ENCODE measurements at places on chromosomes 12 and 14.
A peak's percentile ranks its signal among the peaks of the same experiment; 100 is the strongest.

DNA sequence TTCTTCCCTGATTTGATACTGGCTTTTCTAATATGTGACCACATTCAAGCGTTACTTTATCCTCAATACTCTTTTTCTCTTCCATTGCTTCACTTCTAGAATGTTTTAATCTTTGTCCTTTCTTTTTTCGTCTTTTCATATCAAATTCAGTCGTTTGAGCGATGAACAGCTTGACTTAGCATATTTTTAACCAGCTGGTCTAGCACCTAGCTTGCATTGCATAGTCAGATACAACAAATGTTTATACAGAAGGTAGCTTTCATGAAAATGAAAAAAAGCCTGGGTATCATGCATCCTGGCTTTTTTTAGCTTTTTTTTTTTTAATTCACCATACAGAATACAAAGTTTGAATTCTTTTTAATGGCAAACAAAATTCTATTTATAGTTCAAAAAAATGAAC is 1.2 kb downstream of the SOX5 start:
- DNase-seq, result no peak

DNA sequence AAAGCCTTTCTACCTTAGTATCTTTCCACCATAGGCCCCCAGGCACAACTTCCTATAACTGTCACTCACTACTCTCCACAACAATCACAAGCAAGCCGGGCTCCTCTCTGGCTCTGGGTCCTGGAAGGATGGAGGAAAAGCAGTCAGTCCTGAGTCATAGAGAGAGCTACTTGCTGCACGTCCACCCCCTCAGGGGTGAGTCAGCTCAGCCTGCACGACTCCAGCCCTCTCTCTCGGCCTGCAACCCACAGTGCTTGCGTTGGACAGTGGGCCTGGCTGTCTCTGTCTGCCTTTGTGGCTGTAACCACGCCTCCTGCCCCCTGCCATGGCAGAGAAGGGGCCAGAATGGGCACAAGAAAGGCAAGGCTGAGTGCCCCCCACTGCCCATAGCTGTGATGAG is 154.1 kb upstream of the FKBP4 start:
- no peak for DNase-seq

GRCh38 chr12:57031138-57031725 is 14.9 kb upstream of the TAC3 start:
- no peak for DNase-seq

DNA sequence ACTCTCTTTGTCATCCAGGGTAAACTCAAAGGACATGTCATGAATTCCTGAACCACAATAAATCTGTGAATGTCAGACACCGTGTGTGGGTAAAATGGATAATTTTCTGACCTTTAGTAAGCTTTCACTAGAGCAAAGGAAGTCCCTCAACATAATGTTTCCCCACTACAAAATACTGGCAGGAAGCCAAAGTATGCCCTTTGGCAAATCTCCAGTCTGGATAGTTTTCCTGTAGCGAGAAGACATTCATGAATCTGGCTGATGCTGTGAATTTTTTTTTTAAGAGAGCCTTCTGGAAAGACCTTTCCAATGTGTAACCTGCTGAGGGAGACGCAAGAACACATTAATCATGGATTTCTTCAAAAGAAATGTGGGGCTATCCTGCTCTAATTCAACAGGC is 389.6 kb upstream of the DDHD1 start:
- no peak for DNase-seq

GRCh38 chr12:11688831-11689230 is 39.4 kb downstream of the ETV6 start:
- DNase-seq, result no peak

DNA sequence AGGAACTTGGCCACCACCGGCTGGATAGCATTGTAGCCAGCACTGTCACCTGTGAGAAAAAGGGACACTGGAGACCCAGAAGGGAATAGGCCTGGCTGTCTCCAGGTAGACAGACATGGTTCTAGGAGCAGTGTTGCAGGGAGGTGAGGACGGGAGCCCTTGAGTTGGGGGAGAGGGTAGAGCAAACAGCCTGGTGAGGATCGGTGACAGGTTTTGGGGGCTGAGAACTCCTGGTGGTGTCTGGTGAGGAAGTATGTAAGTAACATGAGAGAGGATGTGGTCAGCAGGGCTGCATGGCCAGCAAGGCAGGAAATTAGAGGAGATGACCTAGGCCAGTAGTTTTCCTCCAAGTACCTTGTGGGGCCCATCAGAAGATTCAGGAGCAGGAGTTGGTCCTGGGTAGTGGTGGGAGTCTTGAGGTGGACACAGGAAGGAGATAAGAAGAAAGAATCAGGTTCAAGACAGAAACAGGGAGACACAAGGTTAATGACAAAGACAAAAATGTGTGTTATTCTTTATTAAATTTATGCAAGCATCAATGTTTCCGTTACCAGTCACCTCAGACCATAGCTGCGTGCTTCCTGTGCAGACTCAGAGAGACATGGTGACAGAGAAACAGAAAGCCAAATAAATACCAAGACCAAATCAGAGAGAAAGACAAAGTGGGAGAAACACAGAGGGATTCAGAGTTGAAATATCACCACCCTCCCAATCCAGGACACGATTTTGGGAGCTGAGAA is at the start of gene ARHGAP9:
ARHGAP9 (minus strand) TSS at position 491 of the 740 bp plus-strand sequence; CDS start at position 31, 460 bp downstream.
- no peak for DNase-seq

DNA sequence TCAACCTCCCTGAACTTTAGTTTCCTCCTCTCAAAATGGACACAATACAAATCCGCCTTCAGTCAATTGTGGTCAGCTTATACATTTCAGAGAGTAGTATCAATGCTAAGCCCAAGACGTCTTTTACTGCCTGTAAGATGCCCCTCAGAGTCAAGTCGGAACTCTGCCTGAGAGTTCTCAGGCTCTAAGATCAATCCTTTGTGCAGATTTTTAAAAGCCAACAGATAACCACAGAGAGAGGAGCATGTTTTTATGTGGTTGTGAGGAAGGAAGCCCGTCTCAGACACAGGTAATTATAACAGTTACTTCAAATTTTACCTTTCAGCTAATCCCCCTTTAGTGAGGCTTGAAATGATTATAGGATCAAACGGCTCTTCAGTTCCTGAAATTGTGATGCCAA is 91.6 kb downstream of the HELB start:
- DNase-seq, result no peak

DNA sequence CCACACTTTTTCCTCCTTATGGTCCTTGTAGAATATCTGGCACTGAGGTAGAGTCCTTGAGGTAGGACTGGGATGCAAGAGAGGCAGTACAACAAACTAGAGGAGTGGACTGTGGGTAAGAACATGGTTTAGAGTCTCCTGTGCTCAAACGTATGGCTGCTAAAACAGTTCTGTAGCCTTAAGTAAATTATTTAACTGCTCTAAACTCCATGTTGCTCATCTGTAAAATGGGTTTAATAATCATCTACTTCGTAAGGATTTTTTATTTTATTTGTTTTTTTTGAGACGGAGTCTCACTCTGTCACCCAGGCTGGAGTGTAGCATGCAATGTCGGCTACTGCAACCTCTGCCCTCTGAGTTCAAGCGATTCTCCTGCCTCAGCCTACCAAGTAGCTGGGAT is 3.6 kb upstream of the COPZ1 start:
- DNase-seq, result no peak

DNA sequence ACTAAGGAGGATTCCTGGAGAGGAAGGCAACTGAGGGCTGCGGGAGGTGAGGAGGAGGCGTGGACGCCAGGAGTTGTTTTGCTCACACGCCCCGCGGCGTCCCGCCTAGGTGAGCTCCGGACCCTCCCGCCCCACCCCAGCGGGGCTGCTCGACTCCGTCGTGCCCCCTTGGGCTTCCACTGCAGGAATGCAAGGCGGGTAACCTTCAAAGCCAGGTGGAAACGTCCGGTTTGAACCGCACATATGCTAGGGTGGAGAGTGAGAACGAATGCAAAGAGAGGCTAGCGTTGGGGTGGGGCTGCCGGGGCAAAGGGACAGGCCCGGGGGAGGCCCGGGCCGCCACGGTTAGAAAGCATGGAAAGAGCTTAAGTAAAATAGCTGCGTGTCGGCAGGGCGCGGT is 5.4 kb upstream of the DPPA3 start:
- no peak for DNase-seq

- no peak for DNase-seq
These were observed 31.1 kb upstream of the BAZ1A start for GRCh38 chr14:34906287-34906686.

- no peak for DNase-seq
These were observed 222.2 kb downstream of the FLRT2 start for GRCh38 chr14:85752175-85752574.

DNA sequence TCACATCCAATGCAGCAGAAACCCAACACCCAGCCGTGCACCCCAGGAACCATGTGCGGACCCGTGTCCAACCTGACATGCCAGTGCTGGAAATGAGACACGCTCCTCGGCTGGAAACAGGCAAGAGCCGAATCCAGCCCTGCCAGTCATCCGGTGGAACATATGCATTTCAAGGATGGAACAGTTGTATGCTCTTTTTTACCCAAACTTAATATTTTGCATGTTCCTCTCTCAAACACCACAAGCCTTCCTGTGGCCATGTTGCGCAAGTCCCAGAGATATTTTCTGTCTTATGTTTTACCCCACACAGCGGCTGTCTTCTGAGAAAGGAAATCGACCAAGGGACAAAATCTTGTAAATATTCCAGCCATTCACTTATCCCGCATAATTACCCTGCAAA is 196.9 kb downstream of the BCL11B start:
- no peak for DNase-seq

GRCh38 chr12:21483531-21483930 is 17.9 kb downstream of the RECQL start:
- DNase-seq, result no peak

DNA sequence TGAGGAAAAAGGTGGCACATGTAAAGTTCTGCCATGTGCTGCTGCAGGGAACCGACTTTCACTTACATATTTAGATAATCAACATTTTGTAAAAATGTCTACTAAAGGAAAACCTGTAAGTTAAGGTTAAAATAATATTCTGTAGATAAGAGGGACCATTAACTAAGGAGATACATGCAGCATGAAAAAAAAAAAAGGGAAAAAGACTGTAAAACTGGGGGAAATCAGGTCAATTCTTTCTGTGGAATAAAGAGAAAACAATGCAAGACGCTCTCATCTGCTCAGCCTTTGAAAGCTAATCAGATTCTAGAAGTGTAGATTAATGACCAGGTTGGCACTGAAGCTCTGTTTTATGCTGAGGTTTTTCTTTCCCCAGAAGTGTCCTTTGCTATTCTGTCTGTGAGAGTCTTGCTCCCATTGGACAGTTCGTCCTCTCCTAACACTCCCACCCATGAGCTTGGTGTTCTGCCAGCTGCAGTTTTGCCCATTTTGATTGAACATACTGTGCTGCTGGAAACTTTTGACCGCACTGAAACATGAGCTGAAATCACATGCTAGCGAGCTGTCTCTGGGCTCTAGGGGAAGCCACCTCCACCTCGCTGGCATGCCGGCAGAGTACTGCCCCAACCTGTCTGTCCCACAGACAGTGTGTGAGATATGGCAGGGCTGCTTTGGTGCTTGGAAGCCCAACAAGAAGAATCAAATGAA is 39.7 kb downstream of the PPTC7 start:
- DNase-seq, result no peak

DNA sequence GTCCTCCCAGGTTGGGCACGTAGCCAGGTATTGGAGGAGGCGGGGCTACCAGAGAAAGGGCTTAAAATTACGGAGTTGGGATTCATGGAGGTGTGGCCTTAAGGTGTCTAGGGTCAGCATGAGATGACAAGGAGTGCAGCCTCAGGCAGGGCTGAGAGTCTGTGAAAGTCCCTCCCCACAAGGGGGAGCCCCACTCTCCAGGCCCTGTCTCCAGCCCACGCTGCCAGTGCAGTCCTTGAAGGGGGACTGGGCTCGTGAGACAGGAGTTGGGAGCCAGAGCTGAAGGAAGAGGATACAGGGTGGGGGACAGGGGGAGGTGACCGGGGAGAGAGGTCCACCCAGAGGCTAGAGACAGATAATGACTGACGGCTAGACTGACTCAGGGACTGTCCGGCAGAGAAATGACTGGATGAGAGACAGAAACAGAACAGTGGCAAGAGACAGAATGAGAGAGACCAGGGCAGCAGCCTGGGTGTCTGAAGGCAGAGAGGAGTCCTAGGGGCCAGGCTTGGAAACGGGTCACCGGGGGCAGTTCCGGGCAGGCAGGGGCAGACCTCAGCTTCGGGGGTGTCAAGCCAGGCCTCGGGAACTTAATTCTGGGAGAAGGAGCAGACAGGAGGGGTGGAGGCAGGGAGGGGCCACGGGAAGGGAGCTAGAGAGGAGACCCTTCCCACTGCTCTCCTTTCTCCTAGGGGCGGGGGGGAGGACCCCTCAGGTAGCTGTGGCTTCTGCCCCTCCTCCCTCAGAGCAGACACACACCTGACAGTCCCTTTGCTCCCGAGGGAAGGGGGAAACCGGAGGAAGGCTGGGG is 970 bp downstream of the CDH24 start:
- DNase-seq, result peak; percentile 54

All from activated effector memory CD4-positive, alpha-beta T cell treated with Interleukin-2 at 50 U/mL for 16 hours (primary cell).